Cardiac muscle cell (in vitro differentiated cells and primary cell): ENCODE measurements at places on chromosomes 3 and 15.

GRCh38 chr3:100068826-100069225, 45.5 kb downstream of the FILIP1L start:
- DNase-seq: peak; percentile 77

DNA sequence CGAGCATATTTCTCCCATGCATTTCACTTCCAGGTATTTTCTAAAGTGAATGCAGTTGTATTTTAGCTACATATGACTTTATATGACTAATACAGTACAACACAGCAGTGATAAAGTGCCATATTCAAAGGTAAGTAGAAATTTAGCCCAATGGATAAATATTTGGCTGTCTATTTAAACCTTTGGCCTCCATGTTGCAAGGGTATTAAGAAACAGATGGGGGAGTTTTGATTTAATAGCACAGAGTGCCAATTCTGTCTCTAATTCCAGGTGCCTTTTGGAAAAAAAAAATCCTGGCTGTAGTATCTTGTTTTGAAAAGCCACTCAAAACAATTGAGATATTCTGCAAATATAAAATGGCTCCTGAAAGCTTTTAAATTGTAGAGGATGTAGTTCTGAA, 44.9 kb upstream of the SGO1 start:
- DNase-seq: no peak

GRCh38 chr15:85831415-85832113, 36.8 kb upstream of the KLHL25 start:
- peak; percentile 80 for DNase-seq

DNA sequence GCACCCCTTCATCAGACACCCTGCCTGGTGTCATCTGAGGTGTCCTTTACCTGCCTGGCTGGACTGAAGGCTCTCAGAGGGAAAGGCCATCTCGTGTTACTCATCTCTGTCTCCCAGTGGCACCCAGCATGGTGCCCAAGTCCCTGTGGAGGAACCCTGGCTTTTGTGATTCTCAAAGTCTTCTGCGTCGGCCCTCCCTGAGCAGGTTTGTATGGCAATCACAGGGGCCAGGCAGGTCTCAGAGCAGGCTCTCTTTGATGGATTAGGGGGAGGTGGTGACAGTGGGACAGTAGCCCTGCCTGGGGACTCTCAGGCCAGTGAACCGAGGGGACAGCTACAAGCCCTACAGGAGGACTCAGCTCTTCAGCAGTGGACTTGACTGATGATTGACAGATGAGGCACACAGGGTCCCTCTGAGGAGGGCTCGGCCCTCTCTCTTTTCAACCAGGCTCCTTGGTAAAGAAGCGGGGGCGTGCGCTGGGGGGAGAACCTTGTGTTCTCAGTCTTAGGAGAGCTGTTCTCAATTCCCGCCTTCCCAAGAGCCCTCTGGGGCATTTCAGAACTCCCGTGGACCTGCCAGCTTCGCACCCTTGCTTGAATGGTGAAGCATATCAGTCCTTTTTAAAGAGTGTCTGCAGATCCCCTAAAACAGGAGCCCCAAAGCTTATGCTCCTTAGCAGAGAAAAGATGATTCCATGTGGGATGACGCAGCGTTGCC, 108.3 kb downstream of the VGLL4 start:
- no peak for DNase-seq

DNA sequence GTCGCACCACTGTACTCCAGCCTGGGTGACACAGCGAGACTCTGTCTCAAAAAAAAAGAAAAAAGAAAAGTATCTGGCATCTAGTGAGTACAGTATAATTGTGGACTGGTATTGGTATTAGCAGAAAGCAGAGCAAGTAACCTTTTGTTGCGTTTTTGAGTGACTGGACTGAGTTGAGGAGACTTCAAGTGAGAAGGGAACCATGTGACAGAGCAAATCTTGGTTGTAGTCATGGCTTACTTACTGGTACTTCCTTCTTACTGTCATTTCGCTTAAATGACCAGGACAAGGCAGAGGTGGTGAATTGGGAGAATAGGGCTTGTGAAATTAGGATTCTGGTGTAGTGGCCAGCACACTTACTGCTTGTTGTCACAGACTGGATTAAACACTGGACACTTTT, 20.6 kb downstream of the RTF1 start:
- no peak for DNase-seq

DNA sequence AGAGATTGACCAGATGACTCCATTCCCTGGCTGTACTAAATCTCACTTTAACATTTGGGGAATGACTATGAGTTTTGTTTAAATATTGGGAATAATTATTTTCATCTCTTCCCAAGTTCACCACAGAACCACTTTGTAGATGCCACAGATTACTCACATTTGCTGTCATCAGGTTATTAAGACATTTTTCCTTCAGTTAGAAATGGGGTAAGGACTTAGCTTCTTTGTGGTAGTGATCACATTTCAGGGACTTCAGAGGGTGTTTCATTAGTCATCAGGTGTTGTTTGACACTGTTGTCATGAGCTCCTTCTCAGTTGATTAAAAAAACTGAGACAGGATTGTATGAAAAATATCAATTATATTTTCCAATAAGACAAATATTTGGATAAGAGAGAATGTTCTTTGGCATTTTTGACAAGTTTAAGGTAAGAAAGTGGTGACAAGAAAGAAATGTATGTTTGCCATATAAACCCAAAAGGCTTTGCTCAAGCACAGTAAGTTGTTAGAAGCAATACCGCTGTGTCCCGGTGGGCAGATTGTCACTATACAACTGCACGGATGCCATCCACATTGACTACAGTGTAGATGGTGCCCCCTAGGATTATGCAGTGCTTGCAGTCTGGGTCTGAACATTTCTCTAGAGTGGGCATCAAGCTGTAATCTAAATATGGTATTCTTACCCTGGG, 22.3 kb downstream of the FBXL2 start:
- peak; percentile 34 for DNase-seq

- DNase-seq: peak; percentile 71
These were observed 9.8 kb downstream of the SCG5 start for GRCh38 chr15:32651229-32651837.

DNA sequence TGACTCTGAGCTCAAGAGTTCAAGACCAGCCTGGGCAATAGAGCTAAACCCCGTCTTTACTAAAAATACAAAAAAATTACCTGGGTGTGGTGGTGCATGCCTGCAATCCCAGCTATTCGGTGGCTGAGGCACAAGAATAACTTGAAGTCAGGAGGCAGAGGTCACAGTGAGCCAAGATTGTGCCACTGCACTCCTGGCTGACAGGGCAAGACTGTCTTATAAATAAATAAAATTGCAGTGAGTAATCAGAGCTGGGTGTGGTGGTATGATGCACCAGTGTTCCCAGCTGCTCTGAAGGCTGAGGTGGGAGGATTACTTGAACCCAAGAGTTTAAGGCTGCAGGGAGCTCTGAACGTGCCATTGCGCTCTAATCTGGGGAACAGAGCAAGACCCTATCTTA, 55.9 kb upstream of the GCNT3 start:
- no peak for DNase-seq

- DNase-seq: peak; percentile 44
These were observed 314 bp upstream of the TMED3 start for GRCh38 chr15:79310612-79310984.

GRCh38 chr15:25677719-25678499, 185.2 kb downstream of the ATP10A start:
- DNase-seq: no peak

- no peak for DNase-seq
These were observed 11.5 kb downstream of the HEMK1 start for GRCh38 chr3:50580683-50581458.

- no peak for DNase-seq
These were observed 64.1 kb downstream of the CCR1 start for GRCh38 chr3:46143951-46144473.

- no peak for DNase-seq
These were observed 208.3 kb downstream of the TJP1 start for GRCh38 chr15:29613951-29614382.

DNA sequence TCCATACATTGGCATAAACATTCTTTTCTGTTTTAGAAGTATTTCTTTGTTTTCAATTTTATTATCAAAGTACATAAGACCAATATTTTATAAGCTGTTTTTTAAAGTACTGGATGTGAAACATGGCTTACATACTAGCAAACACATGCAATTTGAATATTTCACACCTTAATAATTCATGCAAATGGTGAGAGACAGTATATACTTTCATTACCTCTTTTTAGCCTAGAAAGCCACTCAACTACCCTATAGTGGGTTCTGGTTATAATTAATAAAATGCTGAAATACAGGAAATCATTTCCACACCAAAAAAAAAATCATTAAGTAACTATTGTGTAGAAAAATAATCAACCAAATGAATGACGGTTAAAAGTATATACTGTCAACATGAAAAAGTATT, 38.5 kb upstream of the MELTF start:
- DNase-seq: no peak

DNA sequence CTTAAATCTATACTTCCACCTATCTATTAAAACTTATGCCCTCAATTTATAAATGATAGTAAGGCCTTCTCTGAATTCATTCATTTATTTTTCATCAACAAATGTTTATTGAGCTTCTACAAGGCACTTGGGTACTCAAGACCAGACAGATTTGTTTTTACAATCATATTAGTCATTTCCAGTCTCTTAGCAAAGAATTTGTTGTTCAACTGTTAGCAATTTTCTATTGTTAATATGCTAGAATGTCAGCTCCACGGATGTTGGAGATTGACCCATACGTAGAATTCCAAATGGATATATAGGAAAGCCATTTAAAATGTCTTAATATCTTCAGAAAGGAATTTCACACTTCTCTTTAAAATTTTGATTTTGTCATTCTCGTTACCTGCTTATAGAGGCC, 36.7 kb downstream of the ZBTB38 start:
- DNase-seq: peak; percentile 48

DNA sequence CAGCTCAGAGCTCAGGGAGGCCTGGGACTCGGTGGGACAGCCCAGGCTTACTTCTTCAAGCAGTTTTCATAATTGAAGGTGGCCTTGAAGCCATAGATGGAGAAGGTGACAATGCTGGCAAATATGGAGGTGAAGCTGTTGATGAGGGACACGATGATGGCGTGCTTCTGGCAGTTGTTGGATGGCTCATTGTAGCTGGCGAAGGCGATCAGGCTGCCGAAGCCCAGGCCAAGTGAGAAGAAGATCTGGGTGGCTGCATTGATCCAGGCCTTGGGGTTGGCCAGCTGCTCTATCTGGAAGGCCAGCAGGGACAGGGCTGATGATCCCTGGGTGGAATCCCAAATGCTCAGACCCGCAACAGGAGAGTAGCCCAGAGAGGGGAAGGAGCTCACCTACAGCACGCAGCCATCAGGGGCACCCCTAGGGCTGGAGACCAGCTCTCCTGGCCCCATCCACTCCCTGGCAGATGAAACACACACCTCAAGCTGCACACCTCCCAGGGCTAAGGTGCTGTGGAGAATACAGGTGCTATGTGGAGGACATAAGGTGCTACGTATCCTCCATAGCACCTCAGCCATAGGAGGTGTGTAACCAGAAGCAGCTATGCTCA, 25.1 kb downstream of the SLC6A20 start:
- no peak for DNase-seq

DNA sequence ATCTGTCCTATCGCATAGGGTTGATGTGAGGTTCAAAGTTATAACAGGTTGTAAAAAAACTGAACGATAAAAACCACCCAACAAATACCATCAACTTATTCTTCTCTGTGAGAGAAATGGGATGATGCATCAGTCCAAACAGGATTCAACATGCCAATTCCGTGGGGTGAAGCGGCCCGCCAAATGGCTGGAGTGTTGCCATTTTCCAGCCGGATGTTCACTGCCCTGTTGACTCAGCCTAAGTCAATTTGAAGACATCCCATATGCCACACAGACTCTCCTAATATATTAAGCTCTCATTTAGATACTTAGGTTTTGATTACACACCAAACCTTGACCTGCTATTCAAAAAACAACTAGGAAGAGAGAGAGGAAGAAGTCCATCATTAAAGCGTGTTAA, 311.1 kb downstream of the VPS13C start:
- DNase-seq: no peak

DNA sequence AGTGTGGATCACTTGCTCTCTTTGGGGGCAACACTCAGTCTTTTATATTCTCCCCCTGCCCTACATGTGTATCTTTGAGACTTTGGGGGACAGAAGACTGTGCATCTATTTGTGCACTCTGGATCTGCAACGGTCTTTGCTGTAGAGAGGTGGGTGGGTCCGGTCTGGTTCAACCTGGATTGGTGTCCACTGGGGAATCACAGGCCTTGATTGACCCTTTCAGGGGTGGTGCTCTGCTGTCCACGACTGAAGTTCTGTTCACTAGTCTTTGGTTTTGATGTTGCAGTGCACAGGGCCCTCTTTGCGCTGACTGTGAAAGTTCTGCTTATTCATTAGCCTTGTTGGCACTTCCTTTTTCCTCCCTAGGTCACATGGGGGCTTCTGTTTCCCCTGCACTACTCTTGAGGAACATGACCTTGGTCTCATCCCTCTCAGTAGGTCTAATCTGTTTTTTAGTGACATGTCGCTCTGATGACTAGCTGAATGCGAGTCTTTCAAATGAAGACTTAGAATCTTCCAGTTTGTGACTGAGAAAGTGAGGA, 284.2 kb downstream of the SV2B start:
- no peak for DNase-seq

- no peak for DNase-seq
These were observed 51.1 kb downstream of the POMGNT2 start for GRCh38 chr3:43054754-43055153.

GRCh38 chr3:113265231-113265630, 53.9 kb downstream of the BOC start:
- DNase-seq: no peak

- peak; percentile 91 for DNase-seq
These were observed 215.5 kb upstream of the KCNMB2 start for GRCh38 chr3:178320456-178321351.

- DNase-seq: no peak
These were observed at the start of gene HTR3D for GRCh38 chr3:184031187-184031792. Gene HTR3D, plus strand, starts transcription at chr3:184031742. Its CDS starts 0 bp downstream, at chr3:184031742.

GRCh38 chr15:32682569-32682968, 35.2 kb upstream of the GREM1 start:
- DNase-seq: peak; percentile 95

- no peak for DNase-seq
These were observed 68.2 kb downstream of the HMCES start for GRCh38 chr3:129346695-129347457.

DNA sequence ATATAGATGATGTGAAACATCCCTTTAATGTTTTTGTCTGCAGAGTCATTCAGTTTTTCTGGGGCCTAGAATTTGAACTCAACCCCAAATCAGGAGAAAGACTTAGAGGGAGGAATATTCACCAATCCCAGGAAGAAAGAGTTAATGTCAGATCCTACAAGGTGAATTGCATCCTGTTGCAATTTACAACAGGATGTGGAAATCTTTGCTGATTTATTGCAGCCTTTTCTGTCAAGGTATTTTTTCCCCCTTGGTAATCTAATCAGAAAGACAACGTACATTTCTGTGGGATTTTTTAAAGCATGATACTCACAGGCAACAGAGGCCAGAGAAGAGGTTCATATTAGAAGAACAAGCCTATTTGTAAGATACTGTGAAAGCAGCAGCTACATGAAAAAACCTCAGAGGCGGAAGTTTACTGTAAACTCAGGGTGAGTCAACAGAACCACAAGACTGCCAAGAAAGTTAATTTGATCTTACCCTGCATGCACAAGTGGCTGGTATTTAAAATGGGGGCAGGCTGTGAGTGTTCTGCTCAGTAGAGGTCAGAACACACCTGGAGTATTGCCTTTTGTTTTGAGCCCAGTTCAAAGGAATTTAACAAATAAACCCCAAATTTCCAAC, 531.9 kb downstream of the AGBL1 start:
- DNase-seq: no peak
